ENCODE measurements at places on chromosomes 5 and 9.

DNA sequence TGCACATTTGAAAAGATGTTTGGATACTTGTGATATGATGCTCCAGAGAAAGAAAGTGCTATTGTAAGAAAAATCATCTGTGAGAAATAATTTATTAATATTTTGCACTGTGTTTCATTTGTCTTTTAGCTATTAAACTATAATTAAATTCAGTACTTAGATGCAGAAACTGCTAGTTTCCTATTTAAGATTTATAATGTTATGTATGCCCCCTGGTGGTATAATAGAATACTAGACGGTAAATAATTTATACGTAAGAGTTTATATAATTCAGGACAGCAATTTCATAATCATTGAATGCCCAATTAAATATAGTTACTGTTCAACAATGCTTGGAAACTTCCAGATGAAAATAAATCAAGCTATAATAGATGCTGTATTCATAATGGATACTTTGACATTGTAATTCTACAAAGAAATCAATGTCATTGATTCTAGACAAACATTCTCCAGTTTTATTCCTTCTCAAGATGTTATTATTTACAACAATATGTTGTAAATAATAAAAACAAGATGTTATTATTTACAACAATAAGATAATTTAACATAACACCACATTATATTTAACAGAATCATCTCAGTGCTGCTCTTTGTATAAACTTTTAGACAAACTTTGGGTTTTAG is 101.0 kb downstream of the TMEM232 start:
- peak; percentile 48 for DNase-seq

GRCh38 chr9:86600977-86601376 is 246.8 kb upstream of the TUT7 start:
- DNase-seq = no peak

GRCh38 chr5:132687995-132688394 is 14.2 kb downstream of the IL4 start:
- no peak for DNase-seq

DNA sequence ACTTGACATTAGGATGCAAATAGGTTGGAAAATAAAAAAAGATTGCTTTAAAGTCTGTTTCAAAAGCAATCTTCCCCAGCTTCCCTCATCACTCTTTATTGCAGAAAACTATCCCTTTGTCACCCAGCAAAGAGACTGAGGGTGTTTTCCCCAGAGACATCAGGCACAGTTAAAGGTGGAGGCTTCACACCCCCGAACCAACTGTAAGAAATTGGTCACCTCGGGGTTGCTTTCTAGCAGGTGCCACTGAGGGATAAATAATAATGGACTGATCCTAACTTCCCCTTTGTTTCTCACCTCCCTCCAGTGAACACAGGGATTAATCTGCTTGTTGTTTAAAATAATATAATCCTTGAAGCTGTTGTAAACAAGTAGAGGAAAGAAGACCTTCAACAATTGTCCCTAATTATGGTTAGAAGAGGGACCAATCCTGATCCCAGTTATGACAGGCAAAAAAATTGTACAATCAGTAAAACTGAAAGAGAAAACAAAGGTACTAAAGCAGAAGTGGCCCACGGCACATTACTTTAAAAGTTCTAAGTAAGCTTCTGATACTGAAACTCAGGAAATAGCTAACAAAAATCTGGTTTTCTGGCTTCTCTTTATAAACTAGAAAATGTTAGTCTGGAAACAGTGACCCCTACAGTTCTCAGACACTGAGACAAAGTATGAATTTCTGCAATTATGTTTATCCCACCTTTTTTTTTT is 6.6 kb upstream of the PCSK1 start:
- no peak for DNase-seq

GRCh38 chr5:56774957-56775356 is 40.4 kb upstream of the MAP3K1 start:
- DNase-seq = no peak

DNA sequence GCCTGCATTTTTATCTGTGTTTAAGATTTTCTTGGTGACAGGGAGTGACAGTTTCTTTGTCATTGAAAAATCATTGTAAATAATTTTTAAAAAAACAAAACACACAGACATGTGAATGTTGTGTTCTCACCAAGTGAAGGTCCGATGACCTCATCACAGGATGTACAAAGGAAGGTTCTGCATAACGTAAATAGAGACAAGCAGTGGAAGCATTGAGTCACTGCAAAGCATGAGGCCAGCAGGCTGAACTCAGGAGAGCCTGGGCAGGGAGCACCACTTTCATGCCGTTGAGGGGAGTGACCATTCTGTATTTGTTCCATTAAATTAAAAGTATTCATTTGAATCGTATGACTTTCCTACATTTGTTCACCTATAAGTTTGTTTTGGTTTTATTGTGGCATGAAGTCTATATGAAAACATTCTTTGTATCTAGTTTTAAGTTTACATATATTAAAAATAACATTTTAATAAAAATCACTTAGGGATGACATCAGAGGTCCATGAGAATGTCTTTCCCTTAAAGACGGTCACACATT is 70.4 kb upstream of the TLE1 start:
- peak; percentile 92 for DNase-seq

DNA sequence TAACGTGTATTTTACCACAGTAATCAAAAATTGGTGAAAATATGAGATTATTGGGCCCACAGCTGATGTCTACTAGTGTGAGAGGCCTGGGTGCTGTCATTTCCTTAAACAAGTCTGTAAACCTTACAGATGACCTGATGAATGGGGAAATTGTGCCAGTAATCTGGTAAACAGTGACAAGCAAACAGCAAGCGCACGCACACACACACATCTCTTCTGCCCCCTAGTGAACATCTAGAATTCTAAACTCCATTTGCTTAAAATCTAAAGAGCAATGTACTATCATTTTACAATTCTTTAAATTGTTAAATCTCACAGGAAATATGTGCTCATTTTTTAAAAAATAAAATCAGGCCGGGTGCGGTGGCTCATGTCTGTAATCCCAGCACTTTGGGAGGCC is 7.5 kb upstream of the RAPGEF1 start:
- DNase-seq = peak; percentile 54

DNA sequence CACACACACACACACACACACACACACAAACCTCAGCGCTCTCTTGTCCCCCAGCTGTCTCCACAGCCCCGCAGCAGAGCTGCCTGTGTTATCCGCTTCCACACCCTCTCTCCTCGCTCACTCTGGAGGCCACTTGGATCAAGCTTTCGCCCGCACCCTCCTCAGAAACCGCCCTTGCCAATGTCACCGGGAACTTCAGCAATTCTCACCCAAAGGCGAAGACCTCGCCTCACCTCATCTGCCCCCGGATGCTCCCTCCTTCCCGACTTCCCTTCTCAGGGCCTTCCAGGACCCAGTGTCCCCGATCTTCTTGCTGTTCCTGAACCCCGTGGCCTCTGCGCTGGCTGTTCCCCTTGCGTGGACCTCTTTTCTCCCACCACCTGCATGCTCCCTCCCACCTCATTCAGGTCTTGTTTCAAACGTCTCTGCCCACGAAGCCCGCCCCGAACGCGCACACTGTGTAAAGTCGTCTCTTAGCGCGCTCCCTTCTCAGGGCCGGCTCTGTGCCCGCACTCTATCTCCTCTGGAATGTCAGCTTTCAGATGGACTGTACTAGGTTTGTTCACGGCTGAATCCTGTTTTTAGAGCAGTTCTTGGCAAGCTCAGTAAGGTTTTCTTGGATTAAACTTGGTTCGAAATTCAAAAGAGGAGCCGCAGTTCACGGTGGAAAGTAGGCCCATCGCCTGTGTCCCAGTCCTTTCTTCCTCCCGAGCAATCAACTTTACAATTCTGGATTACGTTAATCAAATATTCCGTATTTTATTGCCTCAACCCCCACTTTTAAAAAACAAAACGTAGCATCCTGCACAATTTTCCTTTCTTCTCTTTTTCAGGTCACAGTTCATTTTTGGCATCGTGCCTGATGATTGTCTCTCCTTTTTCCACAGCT is 1.0 kb upstream of the TRIM7 start:
- DNase-seq = no peak

DNA sequence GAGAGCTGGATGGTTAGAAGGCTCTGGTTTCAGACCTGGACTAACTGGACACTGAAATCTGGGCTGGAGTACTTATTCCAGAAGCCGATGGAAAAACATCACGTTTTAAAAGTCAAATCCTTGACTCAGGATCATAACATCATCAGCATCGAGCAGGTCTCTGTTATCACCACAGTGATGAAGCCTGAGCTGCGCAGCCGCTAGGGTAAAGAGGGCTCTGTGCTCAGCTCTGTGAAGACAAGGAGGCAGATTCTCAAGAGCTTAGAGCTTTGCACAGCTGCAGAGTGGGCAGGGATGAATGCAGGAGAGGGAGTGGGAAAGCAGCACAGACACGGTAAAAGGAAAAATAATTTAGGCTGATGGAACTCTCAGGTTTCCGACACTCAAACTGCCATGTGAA is 208.8 kb upstream of the TAS2R1 start:
- no peak for DNase-seq
